Mesothelial cell of epicardium (in vitro differentiated cells): ENCODE measurements at places on chromosomes 5 and 9.

- H3K4me3 ChIP-seq, result no peak overlapping the region
- H3K36me3 ChIP-seq, result no peaks in the 10 kb centered on the region
Observed at GRCh38 chr5:142886211-142886610, 116.0 kb downstream of the ARHGAP26 start.

GRCh38 chr9:28056006-28056405, 482.7 kb upstream of the C9orf72 start:
- H3K4me1 ChIP-seq, result peaks cover 24% of the 10 kb centered on the region
- DNase-seq, result no peak
- no peak overlapping the region for H3K27ac ChIP-seq
- no peaks in the 10 kb centered on the region for H3K27me3 ChIP-seq
- peaks cover 4% of the 10 kb centered on the region for H3K36me3 ChIP-seq

- no peaks in the 10 kb centered on the region for H3K36me3 ChIP-seq
- H3K27ac ChIP-seq, result no peak overlapping the region
- H3K27me3 ChIP-seq, result peaks cover 100% of the 10 kb centered on the region
- H3K4me1 ChIP-seq, result peaks cover 19% of the 10 kb centered on the region
- peak overlapping the region; percentile 68 for H3K4me3 ChIP-seq
- no peak for DNase-seq
Observed at GRCh38 chr9:37036371-37036775, 2.3 kb upstream of the PAX5 start.

DNA sequence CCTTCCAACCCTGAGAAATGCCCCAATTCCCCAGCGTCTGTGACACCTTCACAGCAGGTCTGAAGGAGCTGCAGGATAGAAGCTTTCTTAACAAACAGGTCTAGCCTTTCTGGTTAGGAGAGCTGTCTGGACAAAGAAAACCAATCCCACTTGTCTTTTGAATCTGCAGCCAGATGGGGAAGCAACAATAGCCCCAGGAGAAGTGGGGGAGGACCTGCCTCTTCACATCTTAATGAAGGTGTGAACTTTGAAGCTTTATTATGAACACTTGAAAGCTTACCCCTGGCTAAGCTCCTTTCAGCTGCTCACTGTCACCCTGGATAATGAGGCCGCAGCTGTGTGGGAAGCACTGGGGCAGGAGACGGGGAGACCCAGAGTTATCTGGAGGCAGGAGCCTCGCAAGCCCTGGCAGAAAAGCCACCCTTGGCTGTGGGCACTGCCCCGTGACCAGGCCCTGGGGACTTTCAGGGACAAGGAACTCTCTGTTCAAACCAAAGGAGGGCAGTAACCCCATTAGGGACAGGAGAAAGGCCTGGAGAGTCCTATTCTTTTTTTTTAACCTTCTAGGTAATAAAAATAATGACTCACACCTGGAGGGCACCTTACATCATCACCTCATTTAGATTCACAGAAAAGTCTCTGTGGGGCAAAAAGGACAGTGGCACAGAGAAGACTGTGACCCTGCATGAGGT, 151.8 kb upstream of the RAD23B start:
- DNase-seq, result no peak
- no peaks in the 10 kb centered on the region for H3K36me3 ChIP-seq
- no peak overlapping the region for H3K27ac ChIP-seq
- no peaks in the 10 kb centered on the region for H3K27me3 ChIP-seq
- no peak overlapping the region for H3K4me3 ChIP-seq

DNA sequence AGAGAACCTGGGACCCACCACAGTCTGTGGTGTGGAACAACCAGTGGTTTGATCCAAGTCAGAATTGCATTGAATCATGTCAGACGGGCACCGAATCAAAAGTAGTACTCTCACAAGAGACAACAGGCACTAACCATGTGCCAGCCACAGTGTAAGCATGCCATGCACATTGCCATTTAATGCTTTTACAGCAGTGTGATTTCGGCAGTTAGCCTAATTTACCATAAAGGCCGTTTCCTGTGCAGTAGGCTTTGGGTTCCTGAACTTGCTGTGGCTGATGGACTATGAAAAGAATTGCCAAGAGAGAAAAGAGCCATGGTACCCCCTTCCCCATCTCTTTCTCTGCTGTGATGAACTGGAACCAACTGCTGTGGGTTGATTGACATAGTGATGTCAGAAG, 540.6 kb downstream of the EBF1 start:
- H3K27me3 ChIP-seq, result peaks cover 11% of the 10 kb centered on the region
- no peaks in the 10 kb centered on the region for H3K36me3 ChIP-seq
- no peak overlapping the region for H3K27ac ChIP-seq
- H3K4me1 ChIP-seq, result no peaks in the 10 kb centered on the region

DNA sequence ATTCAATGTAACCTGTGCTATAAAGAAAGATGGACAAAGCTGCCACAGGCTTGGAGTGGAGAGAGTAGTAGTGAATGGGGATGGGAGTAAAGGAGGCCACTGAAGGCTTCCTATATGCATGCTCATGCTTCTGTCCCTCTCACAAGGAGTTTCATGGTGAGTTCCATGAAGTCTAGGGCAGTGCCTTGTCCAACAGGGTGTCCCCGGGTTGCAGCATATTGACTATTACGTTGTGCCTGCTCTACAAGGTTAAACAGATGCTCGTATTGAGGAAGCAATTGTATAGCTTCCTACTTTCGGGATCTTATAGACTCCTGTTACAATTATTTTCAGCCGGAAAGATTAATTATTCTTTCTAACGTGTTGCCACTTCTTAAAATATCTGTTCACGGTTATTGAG, 129.1 kb upstream of the PIK3R1 start:
- peaks cover 7% of the 10 kb centered on the region for H3K4me1 ChIP-seq
- H3K27ac ChIP-seq, result no peak overlapping the region
- H3K4me3 ChIP-seq, result no peak overlapping the region
- H3K27me3 ChIP-seq, result no peaks in the 10 kb centered on the region
- H3K36me3 ChIP-seq, result peaks cover 1% of the 10 kb centered on the region

DNA sequence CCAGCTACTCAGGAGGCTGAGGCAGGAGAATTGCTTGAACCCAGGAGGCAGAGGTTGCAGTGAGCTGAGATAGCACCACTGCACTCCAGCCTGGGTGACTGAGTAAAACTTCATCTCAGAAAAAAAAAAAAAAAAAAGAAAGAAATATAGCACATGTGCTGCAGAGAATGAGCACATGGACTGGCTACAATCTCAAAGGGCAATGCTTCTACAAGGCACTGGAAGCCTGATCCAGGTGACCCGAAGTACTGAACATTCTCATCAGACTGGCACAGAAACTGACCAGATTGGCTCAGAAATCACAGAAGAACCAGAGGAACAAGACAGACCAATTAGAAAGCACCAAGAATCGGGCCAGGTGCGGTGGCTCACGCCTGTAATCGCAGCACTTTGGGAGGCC, 4.8 kb downstream of the DYNC2I2 start:
- H3K36me3 ChIP-seq, result peaks cover 4% of the 10 kb centered on the region
- H3K4me1 ChIP-seq, result no peaks in the 10 kb centered on the region
- H3K4me3 ChIP-seq, result no peak overlapping the region
- no peak overlapping the region for H3K27ac ChIP-seq
- DNase-seq, result no peak
- no peaks in the 10 kb centered on the region for H3K27me3 ChIP-seq
